ENCODE measurements at places on chromosomes 3 and 15. TPM values are rescaled to one million over a fixed set of nuclear protein-coding genes. Genes with fewer than 3 reads are reported as not detected.

The GOLGA8K gene
- 0.64 TPM for total RNA-seq

The IL5RA gene
- 3.1 TPM for total RNA-seq

The GOLGA6A gene
- 0.36 TPM for total RNA-seq

The SLC2A2 gene
- total RNA-seq = not detected

The ZNF860 gene
- 1.8 TPM for total RNA-seq

The GOLGA8J gene
- 0.36 TPM for total RNA-seq

The MAP2K1 gene
- 15.8 TPM for total RNA-seq

The SUCNR1 gene
- total RNA-seq = 0.73 TPM

The CPNE4 gene
- 18.0 TPM for total RNA-seq

The GOLGA6B gene
- not detected for total RNA-seq

The CHRFAM7A gene
- 6.4 TPM for total RNA-seq

The DNASE1L3 gene
- 0.54 TPM for total RNA-seq

The PLCB2 gene
- 4.4 TPM for total RNA-seq

The SLC33A1 gene
- total RNA-seq = 27.6 TPM

The CCR1 gene
- 1.6 TPM for total RNA-seq

Data from cerebellum (tissue), 4 donors.